ENCODE measurements at places on chromosomes 16 and 17. TPM values are rescaled to one million over a fixed set of nuclear protein-coding genes. Genes with fewer than 3 reads are reported as not detected.

Gene EPN3
- total RNA-seq: 0.13 TPM

Gene TBC1D3K
- not detected for total RNA-seq

Gene ABCC6
- not detected for total RNA-seq

Gene CCL11
- not detected for total RNA-seq
